NCI-H446 (cell line): ENCODE measurements at places on chromosomes 4 and X.

- no peak for DNase-seq
These were observed 101.9 kb downstream of the EFNB1 start for GRCh38 chrX:68930542-68931317.

GRCh38 chrX:107851215-107851614 is 25.5 kb downstream of the MID2 start:
- DNase-seq = no peak

GRCh38 chrX:78922754-78923153 is 22.4 kb upstream of the P2RY10 start:
- no peak for DNase-seq

GRCh38 chrX:103565752-103566151 is 19.6 kb upstream of the TCEAL4 start:
- DNase-seq = no peak

- DNase-seq = no peak
These were observed 36.7 kb upstream of the ANK2 start for GRCh38 chr4:113012786-113013185.

GRCh38 chrX:51878056-51878455 is 15.4 kb upstream of the MAGED1 start:
- DNase-seq = no peak

DNA sequence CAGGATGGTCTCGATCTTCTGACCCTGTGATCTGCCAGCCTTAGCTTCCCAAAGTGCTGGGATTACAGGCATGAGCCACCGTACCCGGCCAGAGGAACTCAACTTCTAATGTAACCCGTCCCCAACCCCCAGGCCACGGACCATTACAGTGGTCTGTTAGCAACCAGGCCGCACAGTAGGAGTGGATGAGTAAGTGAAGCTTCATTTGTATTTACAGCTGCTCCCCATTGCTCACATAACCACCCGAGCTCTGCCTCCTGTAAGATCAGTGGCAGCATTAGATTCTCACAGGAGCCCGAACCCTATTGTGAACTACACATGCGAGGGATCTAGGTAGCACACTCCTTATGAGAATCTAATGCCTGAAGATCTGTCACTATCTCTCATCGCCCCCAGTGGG is 119.6 kb downstream of the SHROOM3 start:
- no peak for DNase-seq

- no peak for DNase-seq
These were observed 84.4 kb downstream of the SCFD2 start for GRCh38 chr4:53281438-53281837.

DNA sequence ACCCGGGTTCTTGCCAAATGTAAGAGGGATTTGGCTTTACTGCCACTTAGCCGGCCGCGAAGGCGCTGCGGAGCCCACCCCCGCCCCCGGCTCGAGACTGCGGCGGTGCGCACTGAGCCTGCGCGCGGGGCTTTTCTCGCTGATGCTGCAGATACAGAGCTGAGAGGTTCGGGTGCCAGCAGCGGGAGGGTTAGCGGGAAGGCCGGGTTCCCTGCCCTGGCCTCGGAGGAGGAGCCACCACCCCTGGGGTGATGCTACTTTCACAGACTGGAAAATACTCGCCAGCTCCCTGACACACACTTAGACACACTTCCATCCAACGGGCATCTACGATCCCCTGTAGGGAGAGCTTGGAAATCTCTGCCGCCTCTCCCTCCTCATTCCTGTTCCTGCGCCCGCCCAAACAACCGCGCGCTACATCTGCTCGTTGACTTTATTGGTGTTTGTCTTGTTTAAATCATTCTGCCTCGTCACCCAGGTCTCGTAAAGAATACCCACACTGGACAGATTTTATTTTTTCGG is 2.1 kb upstream of the PCDH7 start:
- peak; percentile 81 for DNase-seq

- DNase-seq = no peak
These were observed 296.7 kb downstream of the NR3C2 start for GRCh38 chr4:148145475-148145874.

GRCh38 chr4:4289597-4289940 is 385 bp downstream of the LYAR start:
- no peak for DNase-seq

DNA sequence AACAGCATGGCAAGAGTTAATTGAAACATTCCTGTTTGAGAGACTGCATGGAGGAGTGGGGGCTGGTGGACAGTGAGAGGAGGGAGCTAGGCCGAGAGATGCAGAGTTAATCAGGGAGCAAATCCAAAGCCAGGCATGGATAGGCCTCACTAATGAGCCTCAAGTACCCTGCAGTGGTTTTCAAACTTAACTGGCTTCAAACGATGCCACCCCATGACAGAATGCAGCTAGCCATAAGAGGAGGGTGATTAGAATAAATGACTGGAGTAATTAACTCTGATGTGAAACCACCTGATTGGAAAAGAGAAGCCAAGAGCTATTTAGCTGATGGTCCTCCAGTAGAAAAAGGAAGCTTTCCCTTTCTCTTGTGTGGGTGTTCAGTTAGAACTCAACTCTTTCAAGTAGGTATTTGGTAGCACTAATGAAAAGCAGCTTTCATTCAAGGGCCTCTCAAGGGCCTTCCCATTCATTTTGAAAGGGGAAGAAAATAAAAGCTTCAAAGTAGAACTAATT is 215.4 kb upstream of the MAB21L2 start:
- DNase-seq = peak; percentile 75

DNA sequence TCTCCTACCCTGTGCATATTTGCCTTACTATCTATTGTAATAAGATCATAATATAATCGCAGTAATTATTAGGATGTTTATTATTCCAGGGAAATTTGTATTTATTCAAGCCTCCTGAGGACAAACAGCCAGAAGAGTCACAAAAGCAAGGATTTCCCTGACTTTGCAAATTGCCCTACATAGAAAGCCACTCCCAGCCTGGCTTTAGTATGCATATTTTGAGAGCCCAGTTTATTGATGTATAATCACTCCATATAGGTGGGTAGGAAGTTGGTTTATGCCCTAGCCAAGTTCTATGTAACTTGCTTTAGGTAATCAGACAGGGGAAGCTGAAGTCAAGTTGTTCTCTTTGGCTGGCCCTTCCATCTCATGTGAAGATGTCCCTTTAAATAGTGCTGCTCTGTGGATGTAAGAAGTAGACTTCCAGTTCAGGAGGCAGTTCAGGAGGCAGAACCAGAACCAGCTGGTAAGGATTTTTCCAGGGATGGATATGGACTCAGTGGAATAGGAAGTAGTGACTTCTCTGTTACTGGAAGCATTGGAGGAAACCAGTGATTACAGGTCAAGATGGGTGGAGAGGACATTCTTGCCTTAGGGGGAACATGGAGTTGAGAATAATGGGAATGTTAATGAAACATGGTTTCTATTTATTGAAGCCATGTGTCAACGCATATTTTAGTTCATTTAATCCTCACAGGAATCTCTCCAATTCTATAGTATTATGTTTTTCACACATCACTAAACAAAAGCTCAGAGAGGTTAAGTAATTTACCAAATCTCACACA is 70.5 kb upstream of the KIT start:
- DNase-seq = no peak
